NCI-H187 treated with DMSO at 0.1 percent for 48 hours (cell line): ENCODE measurements at places on chromosomes 13 and 19.

DNA sequence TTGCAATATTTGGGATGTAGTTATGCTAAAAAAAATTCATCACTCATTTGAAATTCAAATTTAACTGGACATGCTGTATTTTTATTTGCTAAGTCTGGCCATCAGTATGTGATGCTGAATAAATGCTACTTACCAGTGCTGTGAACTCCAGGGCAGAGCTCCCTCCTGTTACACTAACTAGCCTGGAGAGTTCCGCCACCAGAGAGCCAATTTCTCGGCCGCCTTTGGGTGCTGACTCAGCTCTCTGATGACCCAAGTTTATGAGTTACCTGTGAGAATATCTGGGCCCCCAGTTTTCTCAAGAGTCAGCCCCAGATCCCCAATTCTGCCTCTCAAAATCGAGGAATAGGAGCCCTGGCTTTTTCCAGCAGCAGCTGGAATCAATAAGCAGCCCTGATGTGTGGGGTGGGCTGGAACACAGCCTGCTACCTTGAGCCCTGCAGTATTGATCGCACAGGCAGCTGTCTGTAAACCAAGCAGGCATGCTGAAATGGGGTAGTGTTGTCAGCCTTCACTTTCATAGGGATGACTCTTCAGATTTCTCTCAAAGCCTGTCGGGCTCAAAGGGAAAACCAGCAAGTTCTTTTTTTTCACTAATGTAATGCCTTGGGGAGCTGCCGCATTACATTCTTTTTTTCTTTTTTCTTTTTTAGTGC, 113.7 kb downstream of the DNAJC15 start:
- DNase-seq, result no peak

- no peak for DNase-seq
These were observed 4.3 kb downstream of the OR7A5 start for GRCh38 chr19:14830702-14831101.

DNA sequence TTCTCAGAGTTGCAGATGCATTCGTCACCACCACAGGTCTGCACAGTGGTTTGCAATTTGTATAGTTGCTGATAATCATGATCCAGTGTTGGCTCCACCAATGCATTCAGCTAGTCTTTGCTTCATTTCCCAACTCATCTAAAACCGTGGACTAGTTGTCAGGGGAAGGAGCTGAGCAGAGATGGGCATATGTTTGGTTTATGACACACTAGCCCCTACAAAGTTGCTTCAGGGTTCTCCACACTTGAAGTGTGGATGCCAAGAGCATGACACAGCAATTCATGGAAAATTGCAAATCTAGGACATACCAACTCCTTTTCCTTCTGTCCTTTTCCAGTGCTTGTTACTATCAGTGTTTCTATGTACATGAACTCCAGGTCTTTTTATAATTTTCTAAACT, 168.0 kb downstream of the TNFSF13B start:
- no peak for DNase-seq

- no peak for DNase-seq
These were observed 20.1 kb upstream of the ARHGEF18 start for GRCh38 chr19:7328647-7329046.

DNA sequence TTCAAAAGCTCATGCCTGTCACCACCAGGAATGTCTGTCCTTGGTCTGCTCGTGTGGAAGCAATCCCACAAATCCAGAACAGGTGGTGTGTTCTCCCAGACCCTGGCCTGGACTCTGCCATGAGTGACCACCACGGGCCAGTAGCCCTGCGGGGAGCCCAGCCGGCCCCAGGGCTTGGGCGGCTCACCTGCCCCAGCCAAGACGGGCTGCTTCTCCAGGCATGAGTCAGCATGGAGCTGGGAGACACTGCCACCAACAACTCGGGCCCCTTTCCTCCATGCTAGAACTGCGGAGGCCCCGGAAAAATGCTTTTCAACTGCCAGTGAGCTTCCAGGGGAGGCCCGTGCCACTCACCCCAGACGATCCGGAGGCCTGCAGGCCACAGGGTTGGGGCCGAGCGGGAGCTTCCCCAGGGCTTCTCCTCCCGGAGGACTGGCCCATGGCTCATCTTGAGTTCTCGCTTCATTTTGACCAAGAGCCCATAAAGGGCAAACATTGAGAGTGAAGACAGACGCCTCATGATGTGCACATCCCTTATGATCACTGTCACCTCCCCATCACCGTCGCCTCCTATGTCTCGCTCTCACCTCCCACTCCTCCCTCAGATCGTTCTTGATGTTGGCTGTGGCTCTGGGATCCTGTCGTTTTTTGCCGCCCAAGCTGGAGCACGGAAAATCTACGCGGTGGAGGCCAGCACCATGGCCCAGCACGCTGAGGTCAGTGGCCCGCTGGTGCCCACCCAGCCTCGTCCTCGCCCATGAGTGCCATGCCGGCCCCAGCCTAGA, 16.7 kb downstream of the YIPF2 start:
- no peak for DNase-seq

- DNase-seq, result no peak
These were observed 3.1 kb downstream of the CHMP2A start for GRCh38 chr19:58551577-58552471.
